ENCODE measurements at places on chromosomes 1 and 21.

GRCh38 chr1:26094076-26094669 is 17.5 kb upstream of the PDIK1L start:
- no peak for DNase-seq

GRCh38 chr1:163093579-163093978 is 24.4 kb downstream of the RGS4 start:
- DNase-seq = no peak

DNA sequence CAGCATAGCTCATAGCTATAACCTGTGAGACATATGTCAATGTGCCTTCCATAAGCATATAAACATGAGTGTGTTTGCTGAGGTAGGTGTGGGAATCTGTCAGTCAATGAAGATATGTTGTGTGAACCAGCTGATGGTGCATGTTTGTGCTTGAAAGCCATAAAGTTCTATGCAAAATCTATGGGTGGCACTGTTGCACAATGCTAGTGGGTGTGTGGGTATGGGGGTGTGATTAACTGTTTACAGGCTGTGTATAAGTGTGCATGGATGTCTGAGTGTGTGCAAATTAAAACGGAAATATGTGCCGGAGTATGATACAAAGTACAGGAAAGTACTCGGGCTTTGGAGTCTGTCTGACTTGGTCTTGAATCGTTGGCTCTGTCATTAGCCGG is 1.0 kb upstream of the ATP2B4 start:
- no peak for DNase-seq

- DNase-seq = no peak
Measured at GRCh38 chr1:56821462-56821797, 2.2 kb upstream of the FYB2 start.

GRCh38 chr1:213194383-213194782 is 143.3 kb downstream of the RPS6KC1 start:
- no peak for DNase-seq

DNA sequence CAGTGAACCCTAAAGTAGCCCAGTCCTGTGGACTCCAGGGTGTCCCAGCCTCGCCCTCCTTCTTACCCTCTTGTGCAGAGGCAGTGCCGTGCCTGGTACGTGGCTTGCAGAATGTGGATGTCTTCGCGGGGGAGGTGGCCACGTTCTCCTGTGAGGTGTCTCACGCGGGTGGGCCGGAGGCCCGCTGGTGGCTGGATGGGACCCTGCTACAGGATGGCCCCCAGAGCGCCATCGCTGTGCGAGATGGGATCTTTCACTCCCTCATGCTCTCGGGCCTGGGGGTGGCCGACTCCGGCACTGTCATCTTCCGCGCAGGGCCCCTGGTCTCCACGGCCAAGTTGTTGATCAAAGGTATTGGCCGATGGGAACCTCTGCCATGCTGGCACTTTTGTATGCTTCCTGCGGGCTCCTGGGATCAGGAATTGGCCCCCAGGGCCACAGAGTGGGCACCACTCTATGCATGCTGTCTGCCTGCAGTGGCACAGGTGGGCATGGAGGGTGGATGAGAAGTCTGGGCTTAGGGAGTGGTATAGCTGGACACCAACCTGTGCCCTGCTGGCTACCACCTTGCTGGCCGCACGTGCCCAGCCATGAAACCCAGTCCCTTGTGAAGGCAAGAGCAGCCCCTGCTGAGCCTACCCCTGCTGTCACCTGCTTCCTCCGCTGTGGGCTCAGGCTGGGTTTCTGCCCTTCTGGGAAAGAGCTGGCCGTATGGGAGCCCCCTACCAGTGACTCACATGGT is 92.9 kb downstream of the TRIM11 start:
- DNase-seq = no peak

GRCh38 chr1:234915924-234916675 is 212.5 kb downstream of the TOMM20 start:
- no peak for DNase-seq

DNA sequence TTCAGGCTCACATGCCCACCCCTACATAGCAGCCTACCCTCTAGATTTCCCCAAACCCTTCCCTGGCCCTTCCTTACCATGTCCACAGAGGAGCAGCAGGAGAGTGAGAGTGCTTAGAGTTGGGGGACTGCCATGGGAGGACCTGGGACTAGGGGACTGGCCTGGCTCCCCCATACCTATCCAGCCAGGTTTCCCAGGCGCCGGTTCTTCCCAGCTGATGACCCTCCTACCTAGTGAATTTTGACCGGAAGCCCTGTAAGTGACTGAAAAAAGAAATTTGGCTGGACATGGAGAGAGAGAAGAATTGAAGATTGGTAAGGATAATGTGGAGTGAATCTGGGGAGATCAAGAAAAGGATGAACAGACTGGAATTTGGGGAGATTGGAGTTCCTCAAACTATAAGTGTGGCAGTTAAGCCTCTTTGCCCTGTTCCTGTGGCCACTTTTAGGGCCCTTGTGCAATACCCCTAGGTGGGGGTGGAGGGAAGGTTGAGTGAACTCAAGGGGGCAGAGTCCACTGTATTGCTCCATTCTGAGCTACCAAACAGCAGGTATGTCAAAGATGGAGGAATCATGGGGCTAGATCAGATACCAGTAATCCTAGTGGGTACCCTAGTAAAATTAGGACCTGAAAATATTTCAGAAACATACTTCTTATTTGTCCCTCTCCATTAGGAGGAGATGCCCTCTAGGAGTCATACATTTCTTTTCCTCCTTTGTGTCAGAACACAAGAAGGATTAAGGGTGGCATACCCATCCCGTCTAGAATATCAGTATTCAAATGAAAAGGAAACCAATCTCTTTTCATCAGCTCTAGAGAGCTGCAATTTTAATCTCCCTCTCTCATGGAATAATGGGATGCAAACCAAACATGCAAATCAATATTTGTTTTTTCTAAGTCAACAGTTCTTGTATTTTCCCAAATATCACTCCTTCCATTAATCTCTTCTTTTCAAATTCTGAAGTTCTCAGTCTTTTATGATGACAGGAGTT is 1.2 kb downstream of the HJV start:
- no peak for DNase-seq

- DNase-seq = no peak
Measured at GRCh38 chr1:59331686-59332620, 35.1 kb downstream of the FGGY start.

DNA sequence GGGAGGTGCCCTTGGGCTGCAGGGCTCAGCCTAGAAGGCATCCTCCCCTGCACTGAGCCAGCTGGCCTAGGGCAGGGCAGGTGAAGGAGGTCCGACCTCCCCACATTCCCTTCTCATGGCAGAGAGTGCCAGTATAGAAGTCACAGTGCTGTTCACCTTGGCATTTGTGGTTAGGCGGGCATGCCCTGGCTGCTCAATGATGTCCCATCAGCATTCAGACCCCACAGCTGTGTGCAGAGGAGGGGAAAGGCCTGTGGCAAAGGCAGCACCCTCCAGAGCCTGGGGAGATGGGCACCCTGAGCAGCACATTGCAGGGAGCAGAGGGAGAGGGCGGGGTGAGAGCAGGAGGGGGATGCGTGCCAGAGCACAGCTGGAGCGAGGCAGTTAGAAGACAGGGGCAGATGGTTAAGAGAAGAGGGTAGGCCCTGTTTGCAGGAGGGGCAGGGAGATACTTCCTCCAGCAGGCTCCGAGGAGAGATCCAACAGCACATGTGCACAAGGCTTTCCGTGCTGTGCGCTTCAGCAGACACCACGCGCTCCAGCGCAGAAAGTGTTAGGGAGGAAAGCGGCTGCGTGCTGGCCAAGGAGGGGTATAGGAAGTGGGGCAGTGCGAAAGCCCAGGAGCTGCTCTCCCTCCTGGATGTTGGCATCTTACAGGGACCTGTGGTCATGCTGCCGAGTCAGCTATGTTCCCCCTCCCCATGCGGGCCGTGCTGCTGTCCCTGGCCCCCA is 43.7 kb upstream of the COL6A1 start:
- no peak for DNase-seq

- DNase-seq = no peak
Measured at GRCh38 chr1:91916811-91917460, 31.0 kb upstream of the TGFBR3 start.

GRCh38 chr1:31759298-31760023 is 4.7 kb downstream of the ADGRB2 start:
- no peak for DNase-seq

DNA sequence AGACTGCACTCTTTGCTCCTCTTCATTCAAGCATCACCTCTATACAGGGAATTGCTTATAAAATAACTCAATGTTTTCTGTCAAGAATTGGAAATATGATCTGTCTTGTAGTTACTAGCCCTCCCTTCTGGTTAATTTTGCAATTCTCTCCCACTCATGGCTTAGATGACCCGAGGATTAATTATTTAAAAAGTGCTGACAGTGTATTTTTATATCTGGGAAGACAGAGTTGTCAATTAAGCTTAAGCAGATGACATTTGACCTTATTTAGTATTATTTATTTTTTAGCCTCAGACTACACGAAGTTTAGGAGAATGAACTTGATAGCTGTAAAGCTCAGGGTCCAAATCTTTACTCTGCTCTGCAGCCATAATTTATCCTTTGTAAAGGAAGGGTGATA is 538.5 kb downstream of the NEGR1 start:
- no peak for DNase-seq

DNA sequence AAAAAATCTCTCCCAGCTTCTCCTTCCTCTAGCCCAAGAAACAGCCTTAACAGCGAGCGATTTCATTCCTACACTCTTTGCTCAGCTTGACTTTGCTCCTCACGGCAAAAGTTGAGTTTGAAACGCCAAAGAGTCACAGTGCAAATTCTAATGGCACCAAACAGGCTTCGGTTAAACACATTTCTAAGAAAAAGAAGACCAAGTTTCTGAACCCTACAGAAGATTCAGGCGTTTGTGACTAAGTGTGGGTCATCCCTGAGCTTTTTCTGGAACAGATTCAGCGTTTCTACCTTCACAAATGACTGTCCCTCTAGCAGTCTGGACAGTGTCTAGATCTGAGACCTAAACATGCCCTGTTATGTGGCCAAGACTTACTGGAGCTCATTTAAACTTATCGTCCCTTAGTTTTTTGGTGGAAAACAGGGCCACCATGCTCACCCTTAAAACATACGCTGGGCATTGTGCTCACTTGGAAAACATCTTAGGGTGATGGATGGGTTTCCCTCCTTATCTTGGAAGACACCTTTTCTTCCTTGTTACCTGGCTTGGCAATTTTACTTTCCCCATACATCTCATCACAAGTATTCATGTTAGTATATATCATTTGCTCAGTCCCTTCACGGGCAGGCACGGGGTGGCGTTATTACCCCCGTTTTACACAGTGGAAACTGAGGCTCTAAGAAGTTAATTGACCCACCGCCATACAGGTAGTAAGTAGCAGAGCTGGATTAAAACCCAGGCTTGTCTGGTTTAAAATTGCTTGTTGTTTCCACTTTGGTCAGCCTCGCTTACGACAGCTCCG is 1.0 kb downstream of the C1orf198 start:
- DNase-seq = no peak

DNA sequence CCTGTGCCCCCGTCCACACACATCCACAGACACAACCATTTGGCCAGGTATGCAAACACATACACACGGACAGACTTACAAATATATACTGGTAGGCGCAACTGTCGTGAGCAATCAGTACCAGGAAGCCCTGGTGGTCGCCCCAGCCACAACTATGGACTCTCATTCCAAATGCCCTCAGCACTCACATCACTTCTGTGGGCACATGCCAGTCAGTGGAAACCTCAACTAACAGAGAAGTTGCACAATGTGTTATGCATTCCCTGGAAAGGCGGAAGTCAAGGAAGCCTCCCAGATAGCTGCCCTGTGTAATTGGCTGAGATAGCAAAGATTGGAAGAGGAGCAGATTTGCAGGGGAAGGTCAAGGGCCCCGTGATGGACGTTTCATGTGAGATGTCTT is 1.4 kb upstream of the HEYL start:
- DNase-seq = no peak

- no peak for DNase-seq
Measured at GRCh38 chr1:200337410-200337809, 72.4 kb downstream of the ZNF281 start.

DNA sequence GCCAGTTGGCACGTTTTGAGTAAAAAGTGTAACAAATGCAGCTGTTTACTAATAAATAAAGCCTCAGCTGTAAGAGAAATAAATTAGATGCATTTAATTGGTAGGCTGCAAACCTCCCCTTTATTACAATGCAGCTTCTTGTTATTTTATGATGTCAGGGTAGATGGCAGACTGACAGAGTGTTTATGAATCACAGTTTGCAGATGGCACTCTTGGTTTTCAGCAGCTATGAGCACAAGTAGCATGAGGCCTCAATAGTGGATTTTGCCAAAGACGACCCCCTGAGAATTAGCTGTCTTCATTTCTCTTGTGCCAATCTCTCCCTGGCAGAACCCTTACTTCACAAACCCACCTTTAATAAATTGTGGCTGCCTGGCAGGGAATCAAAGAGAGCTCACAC is 161.2 kb upstream of the C1orf87 start:
- no peak for DNase-seq

DNA sequence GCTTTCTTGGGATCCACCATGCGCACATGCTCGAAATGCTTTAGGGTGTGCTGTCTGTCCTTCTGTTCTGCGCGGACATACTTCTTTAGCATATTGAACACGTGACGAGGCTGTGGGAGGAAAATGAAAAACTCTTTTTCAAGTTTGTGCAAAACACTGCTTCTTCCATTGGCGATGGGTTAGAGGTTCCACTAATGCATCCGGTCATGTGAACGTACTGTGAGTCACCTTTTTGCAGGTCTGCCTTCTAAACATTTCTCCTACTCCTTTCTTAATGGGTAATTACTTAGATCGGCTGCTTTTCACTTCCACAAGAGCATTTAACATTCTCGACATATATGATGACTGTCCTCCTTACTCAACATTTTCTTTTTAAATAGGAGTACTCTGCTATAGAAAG is 214.9 kb downstream of the APP start:
- no peak for DNase-seq

DNA sequence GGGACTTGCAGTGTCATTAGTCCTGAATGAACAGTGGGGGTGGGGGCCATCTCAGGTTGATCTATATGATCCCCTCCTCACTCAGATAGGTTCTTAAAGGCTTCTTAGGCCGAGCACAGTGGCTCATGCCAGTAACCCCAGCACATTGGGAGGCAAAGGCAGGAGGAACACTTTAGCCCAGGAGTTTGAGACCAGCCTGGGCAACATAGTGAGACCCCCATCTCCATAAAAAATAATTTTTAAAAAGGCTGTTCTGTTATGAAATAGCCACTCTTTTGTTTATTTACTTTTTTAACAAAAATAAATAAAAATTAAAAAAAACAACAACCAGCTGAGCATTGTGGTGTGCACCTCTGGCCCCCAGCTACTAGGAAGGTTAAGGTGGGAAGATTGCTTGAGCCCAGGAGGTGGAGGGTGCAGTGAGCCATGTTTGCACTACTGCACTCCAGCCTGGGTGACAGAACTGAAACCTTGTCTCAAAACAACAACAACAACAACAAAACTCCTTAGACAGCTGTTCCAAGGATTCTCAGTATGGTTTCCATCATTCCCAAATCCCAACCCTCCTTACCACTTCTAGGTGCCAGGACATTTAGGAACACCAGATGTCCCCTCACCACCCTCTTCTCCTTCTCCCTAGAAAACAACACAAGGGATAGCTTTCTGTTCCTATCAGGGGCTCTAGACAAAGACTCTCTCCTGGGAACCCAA is 2.0 kb upstream of the TRAPPC3 start:
- no peak for DNase-seq

DNA sequence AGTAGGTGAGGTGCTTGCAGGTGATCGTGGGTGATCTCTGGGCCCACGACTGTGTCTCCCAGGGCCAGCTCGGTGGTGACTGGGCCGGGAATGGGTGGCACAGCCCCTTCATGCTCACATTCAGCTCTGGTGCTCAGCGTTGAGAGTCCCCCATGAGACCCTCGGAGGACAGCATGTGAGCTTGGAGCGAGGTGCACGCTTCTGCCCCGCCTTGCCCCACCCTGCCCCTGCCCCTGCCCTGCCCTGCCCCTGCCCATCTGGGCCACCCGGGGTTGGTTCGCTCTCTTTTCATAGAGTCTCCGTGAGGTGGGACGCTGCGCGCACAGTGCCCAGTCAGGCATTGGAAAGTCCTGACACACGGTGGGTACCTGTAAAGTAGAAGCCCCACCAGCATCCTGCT is 75.3 kb upstream of the ACTL8 start:
- no peak for DNase-seq

Measured in GM19239 (cell line).